Lower leg skin (tissue), 4 donors: ENCODE measurements at places on chromosomes 12 and 14.

- DNase-seq = no peak
Observed at GRCh38 chr14:80475074-80475473, 263.8 kb upstream of the DIO2 start.

- DNase-seq = no peak
Observed at GRCh38 chr12:31260840-31261239, 65.1 kb downstream of the SINHCAF start.

GRCh38 chr12:95820096-95820703 lies 29.6 kb upstream of the NTN4 start:
- DNase-seq = no peak

- DNase-seq = no peak
Observed at GRCh38 chr12:30730011-30730410, 24.7 kb downstream of the CAPRIN2 start.

- no peak for DNase-seq
Observed at GRCh38 chr14:53375599-53375998, 222.5 kb upstream of the DDHD1 start.

DNA sequence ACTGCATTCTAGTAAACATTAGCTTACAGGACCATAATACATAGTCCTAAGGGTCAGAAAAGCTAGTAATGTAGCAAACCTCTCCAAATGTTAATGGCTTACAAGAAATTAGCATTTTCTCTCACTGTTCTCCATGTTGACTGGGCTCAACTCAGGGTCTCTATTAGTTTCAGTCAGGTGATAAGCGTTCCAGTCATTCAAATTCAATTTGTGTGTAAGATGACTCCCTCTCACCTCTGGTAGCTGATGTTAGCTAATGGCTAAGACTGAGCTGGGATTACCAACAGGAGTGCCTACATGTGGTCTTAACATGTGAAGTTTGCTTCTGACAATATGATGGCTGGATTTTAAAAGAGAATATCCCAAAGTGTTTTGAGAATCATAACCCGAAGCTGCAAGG lies 630.5 kb upstream of the USP15 start:
- DNase-seq = no peak

DNA sequence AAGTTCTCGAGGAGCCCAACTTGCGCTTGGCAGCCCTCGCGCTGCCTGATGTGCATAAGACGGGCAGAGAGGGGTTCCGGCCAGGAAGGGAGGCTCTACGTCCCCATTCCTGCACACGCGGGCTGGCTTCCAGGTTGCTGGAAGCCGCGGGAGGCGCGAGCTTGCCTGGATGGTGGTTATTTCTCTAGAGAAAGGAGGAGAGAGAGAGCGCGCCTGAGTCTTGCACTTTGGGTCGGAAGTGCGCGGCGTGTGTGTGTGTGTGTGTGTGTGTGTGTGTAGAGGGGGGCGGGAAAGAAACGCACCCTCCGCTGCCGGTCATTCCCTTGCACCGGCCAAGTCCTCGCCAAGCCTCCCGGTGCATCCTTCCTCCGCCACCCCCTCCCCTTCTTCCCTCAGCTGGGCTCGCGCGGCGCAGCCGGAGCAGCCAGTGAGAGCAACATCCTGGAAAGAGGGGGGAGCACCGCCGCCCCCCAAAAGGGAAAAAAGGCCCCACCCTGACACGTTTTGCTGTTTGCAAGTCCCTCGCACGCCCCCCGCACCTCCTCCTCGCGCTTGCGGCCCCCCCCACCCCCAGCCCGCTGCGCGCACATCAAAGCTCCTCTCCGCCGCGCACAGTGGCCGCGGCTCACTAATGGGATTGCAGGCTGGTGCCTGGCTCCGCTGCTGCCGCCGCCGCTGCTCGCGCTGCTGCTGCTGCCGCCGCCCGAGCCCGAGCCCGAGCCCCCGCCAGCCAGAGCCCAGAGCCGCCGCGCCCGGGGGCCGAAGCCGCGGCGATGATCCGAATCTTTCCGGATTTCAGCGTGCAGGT lies 4.4 kb upstream of the NPAS3 start:
- DNase-seq = no peak

- no peak for DNase-seq
Observed at GRCh38 chr12:31887109-31887811, 72.0 kb upstream of the RESF1 start.

DNA sequence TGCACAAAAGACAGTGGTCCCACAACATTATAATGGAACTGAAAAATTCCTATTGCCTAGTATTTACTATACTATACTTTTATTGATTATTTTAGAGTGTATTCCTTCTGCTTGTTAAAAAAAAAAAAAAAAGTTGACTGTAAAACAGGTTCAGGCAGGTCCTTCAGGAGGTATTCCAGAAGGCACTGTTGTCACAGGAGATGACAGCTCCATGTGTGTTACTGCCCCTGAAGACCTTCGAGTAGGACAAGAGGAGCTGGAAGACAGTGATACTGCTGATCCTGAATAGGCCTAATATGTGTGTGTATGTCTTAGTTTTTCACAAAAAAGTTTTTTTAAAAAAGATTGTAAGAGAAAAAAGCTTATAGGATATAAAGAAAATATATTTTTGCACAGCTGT lies 12.3 kb downstream of the UBE2N start:
- DNase-seq = no peak

GRCh38 chr14:71011479-71011878 lies 104.2 kb downstream of the PCNX1 start:
- DNase-seq = no peak
